ENCODE measurements at places on chromosomes 7 and 10. TPM values are rescaled to one million over a fixed set of nuclear protein-coding genes. Genes with fewer than 3 reads are reported as not detected.

TBC1D12 gene
- total RNA-seq = 5.5 TPM

TLX1 gene
- total RNA-seq = not detected

KCNMA1 gene
- 9.8 TPM for total RNA-seq

ADCY1 gene
- total RNA-seq = 2.3 TPM

AGBL3 gene
- 1.2 TPM for total RNA-seq

OTUD1 gene
- 5.9 TPM for total RNA-seq
